ENCODE measurements at places on chromosomes 2 and 18. TPM values are rescaled to one million over a fixed set of nuclear protein-coding genes. Genes with fewer than 3 reads are reported as not detected.

The PKP4 gene
- 119 TPM for total RNA-seq

The OSBPL1A gene
- total RNA-seq: 34.8 TPM

The SERPINB4 gene
- total RNA-seq: not detected

DNA sequence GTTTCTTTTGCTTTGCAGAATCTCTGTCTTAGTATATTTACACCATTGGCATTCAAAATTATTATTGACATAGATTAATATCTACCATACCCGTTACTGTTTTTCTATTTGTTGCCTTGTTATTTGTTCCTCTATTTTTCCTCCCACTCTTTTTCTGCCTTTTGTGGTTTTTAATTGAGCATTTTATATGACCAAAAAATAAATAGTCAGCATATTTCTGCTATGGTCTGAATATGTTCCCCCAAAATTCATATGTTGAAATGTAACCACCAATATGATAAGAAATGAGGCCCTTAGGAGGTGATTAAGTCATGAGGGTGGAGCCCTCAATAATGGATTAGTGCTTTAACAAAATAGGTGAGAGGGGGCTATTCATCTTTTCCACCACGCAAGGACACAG lies 35.3 kb downstream of the ADRA2B start:
- no peaks in the 10 kb centered on the region for H3K4me1 ChIP-seq
- no peak overlapping the region for H3K4me3 ChIP-seq
- H3K27ac ChIP-seq: no peak overlapping the region
- peaks cover 45% of the 10 kb centered on the region for H3K27me3 ChIP-seq
- no peaks in the 10 kb centered on the region for H3K36me3 ChIP-seq

The FBXO48 gene
- total RNA-seq: 2.4 TPM

The ABCG5 gene
- total RNA-seq: 0.66 TPM

GRCh38 chr2:72095364-72095763 lies 52.3 kb downstream of the CYP26B1 start:
- H3K4me3 ChIP-seq: no peak overlapping the region
- H3K36me3 ChIP-seq: no peaks in the 10 kb centered on the region
- peaks cover 7% of the 10 kb centered on the region for H3K4me1 ChIP-seq
- no peak overlapping the region for H3K27ac ChIP-seq
- peaks cover 12% of the 10 kb centered on the region for H3K27me3 ChIP-seq
- no peak for DNase-seq

Data from Calu3 (cell line).